ENCODE measurements at places on chromosomes 2 and 18.

DNA sequence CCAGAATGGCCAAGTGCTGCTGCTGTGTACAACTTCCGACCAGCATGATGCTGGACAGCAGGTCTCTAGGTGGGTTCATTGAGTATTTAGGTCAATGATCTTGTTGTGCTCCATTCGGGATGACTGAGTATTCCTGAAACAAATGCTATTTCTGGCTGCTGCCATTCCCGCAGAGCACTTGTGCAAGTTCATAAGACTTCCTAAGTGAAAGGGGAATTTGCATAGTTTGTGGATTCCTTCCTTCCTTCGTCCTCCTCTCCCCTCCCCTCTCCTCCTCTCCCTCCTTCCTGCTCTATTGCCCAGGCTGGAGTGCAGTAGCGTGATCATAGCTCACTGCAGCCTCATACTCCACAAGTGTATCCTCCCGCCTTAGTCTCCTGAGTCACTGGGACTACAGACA lies 40.4 kb downstream of the LDLRAD4 start:
- no peak for DNase-seq

GRCh38 chr2:127080938-127081755 lies 25.8 kb downstream of the BIN1 start:
- DNase-seq, result no peak

GRCh38 chr18:61132031-61132430 lies 201.2 kb upstream of the CDH20 start:
- DNase-seq, result no peak

DNA sequence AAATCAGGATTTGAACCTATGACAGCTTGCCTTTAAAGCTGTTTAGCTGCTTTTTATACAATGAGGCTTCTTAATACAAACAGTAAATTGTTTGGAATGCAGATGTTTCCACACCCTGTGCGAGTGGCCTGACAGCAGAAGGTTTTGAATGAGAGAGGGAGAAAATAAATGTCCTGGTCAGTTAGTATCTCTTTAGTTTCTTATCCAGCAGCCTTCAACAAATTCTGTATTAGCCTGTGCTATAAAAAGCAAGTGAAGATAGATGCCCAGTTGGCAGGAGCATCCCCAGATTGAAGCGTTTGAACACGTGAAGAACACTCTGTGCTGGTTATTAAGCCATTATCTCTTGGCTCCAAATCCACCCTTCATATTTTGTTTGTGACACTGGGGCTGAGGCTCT lies 70.6 kb downstream of the CERS6 start:
- no peak for DNase-seq
